ENCODE measurements at places on chromosomes 7 and 10. TPM values are rescaled to one million over a fixed set of nuclear protein-coding genes. Genes with fewer than 3 reads are reported as not detected.

The SPDYE9 gene
- total RNA-seq = not detected

The ZMIZ2 gene
- 24.3 TPM for total RNA-seq

The CLDN12 gene
- total RNA-seq = 58.6 TPM

The STK32C gene
- total RNA-seq = 11.7 TPM

The FKBP9 gene
- total RNA-seq = 312 TPM

The CLRN3 gene
- not detected for total RNA-seq

The PPP1R9A gene
- 0.78 TPM for total RNA-seq

The ATP6V1F gene
- total RNA-seq = 101 TPM

The SCIN gene
- 0.23 TPM for total RNA-seq

The NXPH1 gene
- not detected for total RNA-seq

The ITIH5 gene
- 3.6 TPM for total RNA-seq

The FGFR2 gene
- total RNA-seq = 0.03 TPM

The SLC26A5 gene
- total RNA-seq = not detected

The TMEM225B gene
- total RNA-seq = 0.52 TPM

The SMO gene
- 17.6 TPM for total RNA-seq

The HMX3 gene
- not detected for total RNA-seq

Measured in smooth muscle cell of the pulmonary artery (primary cell).